Neuronal stem cell (in vitro differentiated cells): ENCODE measurements at places on chromosomes 16 and 17.

DNA sequence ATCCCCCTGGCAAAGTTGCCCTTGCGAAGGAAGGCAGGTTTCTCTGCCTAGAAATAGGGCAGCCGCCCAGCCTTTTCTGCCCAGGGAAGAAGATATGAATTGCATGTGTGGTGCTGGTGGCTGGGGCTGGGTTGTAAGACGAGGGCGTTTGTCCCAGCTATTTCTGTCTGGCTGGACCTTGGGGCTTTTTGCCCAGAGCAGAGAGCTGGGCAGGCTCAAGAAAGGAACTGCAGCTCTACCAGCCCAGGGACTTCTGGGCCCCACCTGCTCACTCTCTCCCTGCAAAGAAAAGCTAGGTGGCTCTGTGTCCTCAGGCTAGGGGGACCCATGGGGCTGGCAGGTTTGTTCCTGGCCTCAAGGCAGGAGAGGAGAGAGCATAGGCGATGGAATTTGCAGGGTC, 586 bp downstream of the CACNG1 start:
- DNase-seq: no peak

DNA sequence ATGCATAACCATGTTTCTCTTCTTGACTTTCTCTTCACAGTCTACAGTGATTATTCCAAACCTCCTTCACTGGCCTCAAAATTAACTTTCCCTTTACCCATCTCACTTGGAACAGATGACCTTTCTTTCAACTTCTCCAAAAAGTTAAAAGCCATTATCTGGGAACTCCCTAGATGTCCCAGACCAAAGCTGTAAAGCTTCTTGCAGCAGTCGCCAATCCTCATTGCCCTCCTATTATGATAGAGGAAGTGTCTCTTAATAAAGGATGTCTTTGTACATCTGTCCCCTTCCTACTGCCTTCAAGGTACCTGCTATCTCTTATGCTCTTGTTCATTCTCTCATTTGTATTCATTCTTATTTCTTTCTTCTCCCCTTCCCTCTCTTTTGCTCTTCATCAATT, 127.5 kb downstream of the MRTFB start:
- DNase-seq: no peak

DNA sequence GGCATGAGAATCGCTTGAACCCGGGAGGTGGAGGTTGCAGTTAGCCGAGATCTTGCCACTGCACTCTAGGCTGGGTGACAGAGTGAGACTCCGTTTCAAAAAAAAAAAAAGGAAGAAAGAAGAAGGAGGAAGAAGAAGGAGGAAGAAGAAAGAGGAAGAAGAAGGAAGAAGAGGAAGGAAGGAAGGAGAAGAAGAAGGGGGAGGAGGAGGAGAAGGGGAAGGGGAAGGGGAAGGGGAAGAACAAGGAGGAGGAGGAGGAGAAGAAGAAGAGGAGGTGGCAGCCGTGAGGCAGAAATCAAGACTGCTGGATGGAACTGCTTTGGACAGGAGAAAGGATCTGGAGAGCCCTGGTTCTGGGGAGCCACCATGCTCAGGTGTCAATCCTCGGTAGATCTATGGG, 29.7 kb upstream of the PEMT start:
- DNase-seq: no peak

- no peak for DNase-seq
Observed at GRCh38 chr17:71331754-71332325, 789.0 kb upstream of the SOX9 start.

GRCh38 chr16:66379571-66379941, 13.1 kb downstream of the CDH5 start:
- DNase-seq: no peak

DNA sequence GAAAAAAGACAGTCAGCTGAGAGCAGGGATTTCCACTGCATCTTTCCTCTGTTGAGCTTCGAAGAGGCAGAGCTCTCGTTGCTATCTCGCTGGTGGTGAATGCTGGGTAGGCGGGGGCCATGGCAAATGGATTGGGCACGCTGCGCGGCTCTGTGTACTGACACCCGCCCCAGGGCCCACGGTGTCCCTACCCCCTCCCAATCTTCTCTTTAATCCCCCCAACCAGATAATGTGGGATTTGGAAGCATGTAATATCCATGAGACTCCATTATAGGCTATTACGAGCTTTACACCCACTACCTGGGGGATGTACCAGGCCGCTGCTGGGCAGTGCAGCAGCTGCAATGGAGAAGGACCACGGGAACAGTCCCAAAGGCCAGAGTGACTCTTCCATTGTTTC, 8.3 kb downstream of the PIPOX start:
- no peak for DNase-seq

GRCh38 chr16:70430667-70431536, 8.0 kb downstream of the ST3GAL2 start:
- DNase-seq: no peak

GRCh38 chr17:21075739-21076085, 32.9 kb upstream of the USP22 start:
- no peak for DNase-seq

GRCh38 chr16:4698321-4699045, 5.1 kb downstream of the NUDT16L1 start:
- DNase-seq: no peak

- no peak for DNase-seq
Observed at GRCh38 chr16:842061-842476, 41.5 kb upstream of the GNG13 start.

GRCh38 chr16:13935408-13935807, 15.5 kb downstream of the ERCC4 start:
- DNase-seq: peak; percentile 27

DNA sequence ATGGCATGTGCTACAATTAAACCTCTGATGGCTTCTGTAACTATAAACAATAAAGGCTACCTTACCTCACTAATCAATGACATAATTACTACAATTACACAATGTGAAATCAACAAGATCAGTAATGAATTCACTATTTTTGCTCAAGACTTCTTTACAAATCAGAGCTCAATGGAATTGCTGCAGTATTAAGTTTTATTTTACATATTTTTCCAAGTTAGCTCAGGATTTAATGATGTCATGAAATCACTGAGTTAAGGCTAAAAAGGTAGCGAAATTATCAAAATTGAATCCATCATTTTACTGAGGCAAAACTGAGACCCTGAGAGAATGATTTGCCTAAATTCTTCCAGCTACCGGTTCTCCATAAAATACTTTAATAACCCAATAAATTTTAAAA, 21.8 kb downstream of the ABCA5 start:
- DNase-seq: no peak

- DNase-seq: no peak
Observed at GRCh38 chr16:63223851-63224250, 1187.6 kb upstream of the CDH8 start.

DNA sequence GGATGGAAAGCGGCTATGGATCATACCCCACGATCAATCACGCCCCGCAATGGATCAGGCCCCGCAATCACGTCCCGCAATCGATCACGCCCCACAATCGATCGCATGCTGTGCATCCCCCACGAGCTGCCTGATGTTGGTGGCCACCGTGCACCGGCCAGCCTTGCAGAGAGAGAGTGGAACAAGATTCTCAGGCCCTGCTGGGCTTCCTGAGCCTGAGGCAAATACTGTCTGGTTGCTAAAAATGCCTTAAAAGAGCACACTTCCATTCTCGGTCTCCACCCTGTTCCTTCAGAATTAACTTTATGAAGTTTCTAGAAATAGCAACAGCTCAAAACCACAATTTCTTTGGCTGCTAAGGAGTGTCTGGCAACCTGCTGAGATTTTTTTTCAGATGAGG, 81.5 kb downstream of the VPS53 start:
- DNase-seq: no peak

GRCh38 chr17:40950176-40950575, 12.7 kb upstream of the KRT23 start:
- no peak for DNase-seq

DNA sequence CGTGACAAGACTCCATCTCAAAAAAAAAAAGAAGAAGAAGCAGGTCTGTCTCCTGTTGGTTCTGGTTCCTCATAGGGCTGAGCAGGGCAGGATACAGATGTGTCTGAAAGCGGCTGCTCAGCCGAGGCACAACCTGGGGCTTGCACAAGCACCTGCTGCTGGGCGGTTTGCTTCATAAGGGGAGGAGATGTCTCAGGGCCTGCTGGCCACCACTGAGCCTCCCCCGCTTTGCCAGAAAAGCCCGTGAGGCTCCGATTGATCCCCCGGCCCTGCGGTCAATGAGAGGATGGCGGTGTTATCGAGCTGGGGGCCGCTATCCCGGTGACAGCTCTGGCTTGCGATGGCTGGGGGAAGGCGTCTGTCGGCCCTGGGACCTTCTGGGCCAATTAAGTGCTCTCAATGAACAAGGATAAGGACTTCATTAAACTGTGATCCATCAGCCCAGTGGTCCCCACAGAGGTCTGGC, 162.0 kb downstream of the SDK2 start:
- no peak for DNase-seq

DNA sequence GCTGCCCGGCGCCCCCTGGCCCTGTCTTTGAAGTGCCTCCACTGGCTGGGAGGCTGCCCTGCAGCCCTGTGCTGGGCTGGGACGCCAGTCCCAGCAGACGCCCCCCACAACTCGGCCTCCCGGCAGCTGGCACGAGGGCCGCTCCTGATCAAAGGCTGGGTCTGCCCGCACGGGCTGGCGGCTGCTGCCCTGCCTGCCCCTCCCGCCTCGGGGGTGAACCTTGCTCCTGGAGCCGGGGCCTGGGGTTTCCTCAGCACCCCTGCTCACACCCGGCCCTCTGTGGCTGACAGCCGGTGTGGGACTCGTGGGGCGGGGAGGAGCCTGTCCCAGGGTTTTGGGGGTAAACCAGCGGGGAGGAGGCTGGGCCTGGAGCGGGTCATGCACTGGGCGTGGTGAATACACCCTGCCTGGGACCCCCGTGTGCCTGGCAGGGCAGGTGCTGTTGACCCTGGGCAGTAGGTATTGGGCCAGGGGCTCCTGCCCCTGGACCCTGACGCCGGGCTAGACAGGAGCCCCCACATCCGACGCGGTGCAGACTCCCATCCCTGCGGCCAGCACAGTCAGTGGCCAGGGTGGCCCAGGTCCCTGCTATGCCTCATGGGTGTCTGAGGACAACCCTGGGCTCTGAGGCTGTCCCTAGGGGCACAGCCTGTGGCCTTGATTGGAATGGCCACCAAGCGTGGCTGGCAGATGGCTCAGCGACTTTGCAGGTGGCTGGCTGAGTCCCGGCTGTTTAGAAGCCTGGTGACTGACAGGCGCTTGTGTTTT, 21.7 kb downstream of the CENPX start:
- no peak for DNase-seq

- DNase-seq: no peak
Observed at GRCh38 chr17:57881143-57881542, 31.3 kb upstream of the MRPS23 start.

DNA sequence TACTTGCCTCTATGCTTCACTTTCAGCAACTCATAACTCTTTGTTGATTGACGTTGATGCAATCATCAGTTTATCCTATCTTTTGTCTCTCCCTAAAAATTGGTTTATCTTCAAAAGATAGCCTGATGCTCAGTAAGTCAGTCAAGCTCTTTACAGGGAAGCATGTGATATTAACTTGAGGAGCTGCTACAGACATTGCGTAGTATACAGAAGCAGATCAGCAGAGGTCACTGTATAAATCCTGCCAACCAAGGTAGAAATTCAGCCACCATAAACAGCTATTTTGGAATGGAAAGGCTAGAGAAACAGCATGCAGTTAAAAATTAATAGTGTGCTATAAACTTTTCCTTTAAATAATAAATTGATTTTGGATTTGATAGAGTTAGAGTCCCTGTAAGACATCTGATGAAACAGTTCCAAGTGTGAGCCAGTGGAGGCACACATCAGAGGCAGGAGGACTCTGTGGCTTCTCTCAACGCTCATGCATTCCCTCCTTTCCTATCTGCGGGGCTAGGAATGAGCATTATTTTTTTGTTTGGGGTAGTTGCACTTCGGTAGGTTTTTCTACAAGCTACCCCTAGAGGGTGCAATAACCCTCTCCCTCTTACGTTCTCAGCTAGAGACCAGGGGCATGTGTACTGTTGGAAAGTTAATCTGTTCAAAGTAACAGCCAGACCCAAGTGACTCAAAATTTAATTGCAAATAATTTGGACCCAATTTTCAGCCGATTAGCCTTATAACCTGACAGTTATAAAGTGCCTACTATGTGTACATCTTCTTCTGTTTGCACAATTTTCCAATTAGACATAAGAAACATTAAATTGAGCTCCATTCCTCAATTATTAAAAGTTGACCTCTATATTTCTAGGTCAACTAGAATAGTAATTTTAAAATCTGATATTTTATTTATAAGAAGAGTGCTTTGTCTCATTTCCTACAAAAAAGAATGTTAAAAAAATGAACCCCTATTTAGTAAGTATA, 647.7 kb upstream of the SOX9 start:
- peak; percentile 50 for DNase-seq

GRCh38 chr17:27473748-27474609, 17.7 kb downstream of the KSR1 start:
- no peak for DNase-seq

- no peak for DNase-seq
Observed at GRCh38 chr17:49214676-49215360, 4.3 kb downstream of the ABI3 start.

DNA sequence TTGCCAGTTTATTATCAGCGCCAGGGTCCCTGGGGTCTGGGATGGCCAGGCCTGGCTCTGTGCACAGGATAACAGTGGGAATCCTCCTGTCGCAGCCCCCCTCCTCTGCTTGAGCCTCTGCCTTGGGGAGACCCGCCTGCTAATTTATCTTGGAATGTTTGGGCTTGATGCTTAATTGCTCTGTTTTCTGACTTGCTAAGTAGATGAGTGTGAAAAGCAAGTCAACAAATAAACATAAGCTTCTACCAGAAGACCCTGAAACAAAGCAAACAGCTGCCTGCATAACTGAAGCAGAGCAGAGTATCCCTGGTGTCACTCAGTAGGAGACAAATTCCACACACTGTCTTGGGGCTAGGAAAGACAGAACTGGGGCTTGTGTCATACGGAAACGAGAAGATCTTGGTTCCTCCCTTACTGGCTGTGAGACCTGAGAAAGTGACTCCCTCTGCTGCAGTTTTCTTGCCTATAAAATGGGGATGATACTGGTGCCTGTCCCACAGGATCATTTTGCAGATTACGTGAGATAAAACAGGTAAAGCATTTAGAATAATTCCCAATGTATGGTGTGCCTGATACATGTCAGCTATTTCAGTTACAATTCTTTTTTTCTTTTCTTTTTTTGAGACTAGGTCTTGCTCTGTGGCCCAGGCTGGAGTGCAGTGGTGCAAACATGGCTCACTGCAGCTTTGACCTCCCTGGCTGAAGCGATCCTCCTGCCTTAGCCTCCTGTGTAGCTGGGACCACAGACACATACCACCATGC, 44.8 kb upstream of the IRX3 start:
- DNase-seq: peak; percentile 12

- no peak for DNase-seq
Observed at GRCh38 chr17:67026341-67026740, 18.0 kb upstream of the CACNG1 start.

GRCh38 chr16:56916571-56917403, 15.2 kb upstream of the HERPUD1 start:
- DNase-seq: no peak
